ENCODE measurements at places on chromosomes 1 and 21.
A peak's percentile ranks its signal among the peaks of the same experiment; 100 is the strongest.

- no peak for DNase-seq
Measured at GRCh38 chr1:52127181-52128180, 14.4 kb upstream of the ZFYVE9 start.

DNA sequence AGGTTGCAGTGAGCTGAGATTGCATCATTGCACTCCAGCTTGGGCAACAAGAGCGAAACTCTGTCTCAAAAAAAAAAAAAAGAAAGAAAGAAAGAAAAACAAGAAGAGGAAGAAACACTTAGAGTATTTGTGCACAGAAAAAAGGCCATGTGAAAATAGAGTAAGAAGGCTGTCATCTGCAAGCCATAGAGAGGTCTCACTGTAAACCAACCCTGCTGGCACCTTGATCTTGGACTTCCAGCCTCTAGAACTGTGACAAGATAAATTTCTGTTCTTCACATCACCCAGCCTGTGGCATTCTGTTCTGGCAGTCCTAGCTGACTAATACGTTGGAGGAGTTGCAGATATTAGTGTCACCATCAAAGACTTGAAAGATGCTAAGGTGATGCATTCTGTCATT, 12.1 kb upstream of the ZDHHC18 start:
- DNase-seq, result no peak

- no peak for DNase-seq
Measured at GRCh38 chr1:234843946-234844345, 234.0 kb upstream of the IRF2BP2 start.

DNA sequence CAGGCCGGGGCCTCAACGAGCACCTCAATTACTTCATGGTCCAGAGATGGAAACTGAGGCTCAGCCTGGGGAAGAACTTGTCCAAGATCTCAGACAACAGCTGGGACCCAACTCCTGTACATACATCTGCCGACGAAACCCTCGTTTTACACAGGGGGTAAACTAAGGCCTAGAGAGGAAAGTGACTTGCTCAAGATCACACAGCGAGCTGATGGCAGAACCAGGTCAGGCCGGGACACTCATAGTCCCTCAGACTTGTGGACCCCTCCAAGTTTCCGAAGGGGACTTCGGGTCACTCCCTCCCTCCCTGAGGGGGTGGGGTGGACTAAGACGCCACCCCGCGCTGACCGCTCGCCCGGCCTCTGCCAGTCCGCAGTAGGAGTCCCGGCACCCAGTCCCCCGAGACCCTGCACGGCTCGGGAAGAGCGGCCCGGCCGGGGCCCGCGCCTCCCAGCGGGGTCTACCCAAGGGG, 430 bp downstream of the WASF2 start:
- no peak for DNase-seq

- DNase-seq, result no peak
Measured at GRCh38 chr21:26135520-26135919, 35.0 kb downstream of the APP start.

DNA sequence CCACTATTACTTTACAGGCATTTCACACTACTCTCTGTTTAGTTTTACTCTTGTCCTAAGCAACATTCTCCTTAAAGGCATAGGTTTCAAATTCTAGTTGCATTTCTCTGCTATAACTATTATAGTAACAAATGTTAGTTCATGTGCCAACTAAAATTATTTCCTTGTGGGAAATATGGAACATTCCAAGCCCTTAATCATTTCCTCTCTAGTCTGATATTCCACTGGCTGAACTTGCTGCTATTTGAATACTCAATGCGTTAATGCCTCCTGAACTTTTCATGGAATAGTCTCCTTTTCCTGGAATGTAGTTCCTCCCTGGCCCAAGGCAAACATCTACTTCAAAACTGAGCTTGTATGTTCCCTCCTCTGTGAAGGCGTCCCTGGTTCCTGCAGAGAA, 19.3 kb upstream of the TBX19 start:
- DNase-seq, result no peak

- no peak for DNase-seq
Measured at GRCh38 chr21:37195059-37195458, 72.1 kb downstream of the VPS26C start.

GRCh38 chr21:31184876-31185275, 146.6 kb upstream of the KRTAP19-8 start:
- no peak for DNase-seq

GRCh38 chr1:178048426-178048825, 45.5 kb upstream of the RASAL2 start:
- DNase-seq, result no peak

- no peak for DNase-seq
Measured at GRCh38 chr1:1407636-1408318, 684 bp upstream of the MRPL20 start.

- no peak for DNase-seq
Measured at GRCh38 chr1:241802863-241803262, 45.1 kb upstream of the EXO1 start.

GRCh38 chr21:18477043-18477442, 73.5 kb upstream of the TMPRSS15 start:
- no peak for DNase-seq

- peak; percentile 70 for DNase-seq
Measured at GRCh38 chr1:109721042-109721441, 9.0 kb downstream of the GSTM5 start.

- DNase-seq, result peak; percentile 4
Measured at GRCh38 chr1:186304982-186305949, 69.8 kb downstream of the TPR start.

- no peak for DNase-seq
Measured at GRCh38 chr1:201085902-201086735, 26.1 kb downstream of the CACNA1S start.

DNA sequence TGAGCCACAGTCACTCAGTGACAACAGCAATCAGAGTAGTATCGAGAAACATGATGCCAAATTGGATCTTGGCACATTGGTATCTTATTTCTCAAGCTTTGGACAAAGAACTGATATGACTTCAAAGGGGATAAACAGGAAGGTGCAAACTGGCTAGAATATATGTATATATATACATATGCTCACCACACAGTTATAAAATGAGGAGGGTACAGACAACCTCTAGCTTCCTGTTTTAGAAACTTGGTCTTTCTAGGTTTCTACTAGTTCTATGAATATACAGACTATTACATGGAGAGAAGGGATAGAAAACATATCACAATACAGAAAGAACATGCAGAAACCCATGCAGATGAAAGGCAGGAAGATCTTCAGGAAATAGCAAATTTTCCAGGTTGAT, 292.1 kb upstream of the SNX7 start:
- DNase-seq, result no peak

DNA sequence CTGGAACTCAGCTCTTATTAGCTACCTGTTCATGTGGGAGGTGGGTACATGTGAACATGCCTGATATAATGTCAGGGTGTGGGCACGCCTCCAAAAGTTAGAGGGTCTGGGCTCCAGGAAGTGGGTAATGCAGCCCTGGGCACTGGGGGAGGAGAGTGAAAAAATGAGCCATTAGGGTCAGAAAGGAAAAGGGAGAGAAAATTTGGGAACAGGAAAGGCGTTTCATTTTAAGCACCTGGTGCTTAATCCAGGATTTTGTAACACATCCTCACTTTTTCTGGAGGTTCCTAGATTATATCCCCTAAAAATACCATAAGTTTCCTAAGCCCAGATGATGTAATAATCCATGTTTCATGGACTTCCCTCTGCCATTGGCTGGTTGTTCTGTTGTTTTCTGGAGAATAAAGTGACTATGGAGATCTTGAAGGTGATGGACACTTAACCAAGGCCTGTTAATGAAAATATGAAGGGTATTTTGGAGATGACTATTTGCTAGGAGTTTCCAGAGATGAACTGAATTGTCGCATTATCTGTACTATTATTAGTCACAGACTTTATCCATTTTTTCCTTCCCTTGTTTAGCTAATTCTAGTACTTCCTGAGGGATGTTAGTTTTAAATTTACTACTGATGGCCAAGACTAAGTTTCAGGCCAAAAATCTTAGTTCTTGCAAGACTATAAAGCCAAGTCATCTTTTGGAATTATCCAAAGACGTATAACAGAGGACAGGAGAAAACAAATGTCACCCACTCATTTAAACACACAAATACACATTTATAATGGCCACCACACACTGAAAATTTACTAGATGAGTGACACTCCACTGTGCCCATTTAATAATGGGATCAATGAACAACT, 24.4 kb upstream of the TARBP1 start:
- DNase-seq, result no peak

GRCh38 chr1:33456502-33456886, 16.0 kb upstream of the ZSCAN20 start:
- no peak for DNase-seq

- DNase-seq, result no peak
Measured at GRCh38 chr1:1206376-1206965, at the start of gene TNFRSF18. TSS of gene TNFRSF18 (minus strand) at chr1:1206592. CDS start at chr1:1206571, 21 bp downstream.

DNA sequence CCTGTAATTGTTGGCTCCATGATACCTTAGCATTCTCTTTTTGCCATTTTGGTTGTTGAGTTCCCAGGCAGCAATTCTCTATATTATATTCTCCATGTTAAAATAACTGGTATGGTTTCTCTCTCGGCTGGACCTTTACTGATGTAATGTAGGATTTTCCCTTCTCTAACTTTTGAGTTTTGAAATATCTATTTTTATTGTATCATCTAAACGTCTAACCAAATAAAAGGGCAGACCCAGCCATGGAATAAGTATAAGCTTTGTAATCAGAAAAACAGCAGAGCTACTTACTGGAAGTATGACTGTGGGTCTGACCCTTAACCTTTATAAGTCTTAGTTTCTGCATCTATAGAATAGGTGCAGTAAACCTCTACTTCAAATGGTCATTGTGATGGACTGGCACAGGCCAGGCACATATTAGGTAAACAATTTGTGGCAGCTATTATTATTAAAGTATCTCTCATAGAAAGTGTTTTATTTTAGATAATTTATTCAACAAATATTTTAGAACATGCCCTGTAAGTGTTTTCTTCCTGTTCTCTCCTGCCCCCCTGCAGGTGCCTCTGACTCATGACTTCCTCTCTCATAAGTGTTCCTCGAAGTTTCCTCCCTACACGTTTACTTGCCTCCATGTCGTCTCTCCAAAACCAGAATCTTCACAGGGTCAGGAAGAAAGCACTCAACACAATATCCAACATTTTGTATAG, 224.9 kb upstream of the FGGY start:
- no peak for DNase-seq

- DNase-seq, result no peak
Measured at GRCh38 chr1:6448749-6449631, 17.0 kb downstream of the TNFRSF25 start.

DNA sequence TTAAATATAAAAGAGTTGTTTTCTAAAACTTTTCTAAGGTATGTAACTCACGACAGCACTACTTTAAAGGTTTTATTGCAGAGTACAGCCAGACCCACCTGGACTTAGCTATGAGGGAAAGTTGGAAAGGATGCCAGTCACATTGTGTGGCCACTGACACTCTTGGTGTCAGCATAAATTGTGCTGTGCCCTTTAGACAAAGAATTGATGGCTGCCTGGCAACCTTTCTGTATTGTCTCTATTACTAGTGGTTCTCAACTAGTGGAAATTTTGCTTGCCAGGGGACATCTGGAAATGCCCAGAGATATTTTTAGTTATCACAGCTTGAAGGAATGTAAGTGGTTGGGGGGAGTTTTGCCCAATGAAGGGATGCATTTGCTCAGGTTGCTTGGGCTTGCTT, 117.5 kb upstream of the APP start:
- no peak for DNase-seq

- no peak for DNase-seq
Measured at GRCh38 chr1:226702318-226702956, 36.6 kb downstream of the ITPKB start.

GRCh38 chr1:23159963-23160877, 8.4 kb downstream of the LUZP1 start:
- DNase-seq, result no peak

DNA sequence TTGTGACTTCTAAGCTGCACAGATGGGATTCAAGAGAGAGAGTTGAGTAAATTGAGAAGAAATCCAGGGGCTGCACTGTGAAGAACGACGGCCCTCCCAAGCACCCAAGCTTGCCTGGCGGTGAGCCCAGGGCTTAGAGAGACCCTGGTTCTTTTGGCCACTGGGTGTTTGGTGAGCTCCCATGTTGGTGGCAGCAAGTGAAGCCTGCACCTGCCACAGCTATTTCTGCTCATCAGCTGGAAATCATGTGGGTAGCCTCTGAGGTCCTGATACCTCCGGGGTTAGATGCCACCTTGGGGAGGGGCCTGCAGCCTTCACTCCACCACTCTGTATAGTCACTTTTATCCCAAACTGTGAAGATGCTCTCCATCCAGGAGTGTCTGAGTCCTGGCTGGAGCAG, 6.2 kb upstream of the BTG2 start:
- DNase-seq, result no peak

- DNase-seq, result no peak
Measured at GRCh38 chr1:100921110-100921706, 25.3 kb downstream of the SLC30A7 start.

All from HL-60 (cell line).